ENCODE measurements at places on chromosomes 7 and 10.
A peak's percentile ranks its signal among the peaks of the same experiment; 100 is the strongest.

DNA sequence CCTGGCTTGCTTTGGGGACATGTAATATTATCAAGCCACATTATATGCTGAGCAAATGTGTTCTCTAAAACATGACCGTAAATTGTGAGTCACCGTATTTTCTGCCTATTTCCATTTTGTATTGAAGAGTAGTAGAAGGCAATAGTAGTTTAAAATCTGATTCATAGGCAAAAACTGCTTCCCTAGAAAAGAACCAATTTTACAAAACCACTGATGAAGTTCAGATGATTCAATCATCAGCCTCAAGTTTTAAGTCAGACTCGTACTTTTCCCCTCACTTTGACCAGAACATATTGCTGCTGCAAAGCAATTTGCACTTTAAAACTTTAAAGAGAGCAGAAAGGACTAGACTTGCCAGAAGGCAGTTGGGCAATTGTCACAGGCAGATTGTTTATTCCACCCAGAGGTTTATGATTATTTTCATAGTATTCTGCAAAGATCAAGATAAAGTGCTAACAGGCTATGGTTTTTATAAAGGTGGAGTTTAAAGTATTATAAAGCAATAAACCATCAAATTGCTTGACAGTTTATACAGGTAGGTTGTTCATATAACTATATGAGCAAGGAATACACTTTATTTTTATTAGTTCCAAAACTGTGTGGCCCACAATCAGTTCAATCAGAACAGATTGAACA is 168.2 kb downstream of the ETV1 start:
- DNase-seq, result no peak

GRCh38 chr10:44379907-44380306 is 5.0 kb downstream of the CXCL12 start:
- no peak for DNase-seq

GRCh38 chr10:119031496-119032059 is 2.1 kb downstream of the NANOS1 start:
- no peak for DNase-seq

DNA sequence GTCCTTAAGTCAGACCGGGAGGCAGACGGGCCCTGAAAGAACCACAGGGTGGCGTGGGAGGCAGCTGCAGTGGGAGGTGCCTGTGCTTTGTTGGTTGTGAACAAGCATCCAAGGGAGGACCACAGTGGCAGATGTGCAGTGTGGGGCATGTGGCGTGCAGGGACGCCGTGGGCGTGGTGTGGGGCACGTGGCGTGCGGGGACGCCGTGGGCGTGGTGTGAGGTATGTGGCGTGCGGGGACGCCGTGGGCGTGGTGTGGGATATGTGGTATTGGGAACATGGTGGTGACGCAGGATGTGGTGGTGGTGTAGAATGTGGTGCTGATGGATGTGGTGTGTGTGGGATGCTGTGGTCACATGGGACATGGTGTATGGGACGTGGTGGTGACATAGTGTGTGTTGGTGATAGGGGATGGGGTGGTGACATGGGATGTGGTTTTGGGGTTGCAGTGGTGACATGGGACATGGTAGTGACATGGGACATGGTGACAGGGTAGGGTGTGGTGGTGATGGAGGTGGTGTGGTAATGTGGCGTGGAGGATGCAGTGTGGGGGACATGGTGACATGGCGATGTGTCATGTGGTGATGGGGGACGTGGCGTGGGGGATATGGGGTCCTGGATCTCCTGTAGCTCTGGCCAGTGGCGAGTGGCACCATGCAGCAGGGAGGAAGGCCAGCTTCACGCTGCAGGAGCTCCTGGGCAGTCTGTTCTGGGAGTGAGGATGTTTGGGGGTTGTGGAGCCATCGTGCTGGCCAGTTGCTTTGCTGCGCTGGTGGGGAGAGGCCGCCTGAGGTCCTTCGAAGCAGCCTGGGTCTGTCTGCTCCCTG is 78.8 kb downstream of the INPP5A start:
- DNase-seq, result no peak

DNA sequence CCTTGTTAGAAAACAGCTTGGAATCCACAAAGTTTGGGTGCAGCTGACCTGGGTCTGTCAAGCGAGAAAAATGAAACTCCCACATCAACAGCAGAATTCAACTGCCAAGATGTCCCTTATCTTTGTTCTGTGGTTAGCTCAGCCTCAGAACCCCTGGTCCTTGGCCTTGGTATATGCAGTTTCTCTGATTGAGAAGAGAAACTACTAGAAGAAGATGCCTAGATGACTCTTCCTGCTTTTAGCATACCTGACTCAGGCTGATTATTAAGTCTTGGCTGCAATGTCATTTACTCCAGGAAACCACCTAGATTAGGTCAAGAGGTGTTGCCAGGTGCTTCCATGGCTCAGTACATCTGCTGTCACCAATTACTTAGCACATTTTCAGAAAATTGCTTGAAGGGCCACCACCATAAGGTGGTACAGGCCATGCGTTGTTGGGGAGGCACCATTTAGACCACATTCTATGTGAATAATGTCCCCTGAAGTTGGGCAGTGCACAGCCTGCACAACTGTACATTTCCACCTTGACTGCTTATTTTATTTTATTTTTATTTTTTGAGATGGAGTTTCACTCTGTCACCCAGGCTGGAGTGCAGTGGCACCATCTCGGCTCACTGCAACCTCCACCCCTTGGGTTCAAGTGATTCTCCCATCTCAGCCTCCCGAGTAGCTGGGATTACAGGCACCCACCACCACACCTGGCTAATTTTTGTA is 59.4 kb upstream of the ZNF438 start:
- no peak for DNase-seq

GRCh38 chr10:120783867-120784266 is 67.3 kb upstream of the WDR11 start:
- no peak for DNase-seq

DNA sequence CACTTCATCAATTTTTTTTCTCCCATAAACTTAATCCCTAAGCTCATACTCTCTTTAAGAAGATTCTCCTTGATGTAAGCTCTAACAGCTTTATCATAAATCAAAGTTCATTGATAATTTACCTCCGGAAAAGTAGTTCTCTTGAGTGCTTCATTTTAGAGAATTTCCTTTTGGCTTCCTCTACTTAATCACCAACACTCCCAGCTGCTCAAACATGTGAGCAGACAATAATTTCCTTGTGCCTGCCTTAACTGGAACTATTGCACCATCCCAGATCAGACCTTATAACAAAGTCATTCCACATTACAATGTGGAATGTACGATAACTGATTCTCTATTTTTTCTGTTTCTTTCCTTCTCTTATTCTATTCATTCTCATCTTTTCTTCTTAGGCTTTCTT is 5.9 kb downstream of the FEZF1 start:
- DNase-seq, result no peak

DNA sequence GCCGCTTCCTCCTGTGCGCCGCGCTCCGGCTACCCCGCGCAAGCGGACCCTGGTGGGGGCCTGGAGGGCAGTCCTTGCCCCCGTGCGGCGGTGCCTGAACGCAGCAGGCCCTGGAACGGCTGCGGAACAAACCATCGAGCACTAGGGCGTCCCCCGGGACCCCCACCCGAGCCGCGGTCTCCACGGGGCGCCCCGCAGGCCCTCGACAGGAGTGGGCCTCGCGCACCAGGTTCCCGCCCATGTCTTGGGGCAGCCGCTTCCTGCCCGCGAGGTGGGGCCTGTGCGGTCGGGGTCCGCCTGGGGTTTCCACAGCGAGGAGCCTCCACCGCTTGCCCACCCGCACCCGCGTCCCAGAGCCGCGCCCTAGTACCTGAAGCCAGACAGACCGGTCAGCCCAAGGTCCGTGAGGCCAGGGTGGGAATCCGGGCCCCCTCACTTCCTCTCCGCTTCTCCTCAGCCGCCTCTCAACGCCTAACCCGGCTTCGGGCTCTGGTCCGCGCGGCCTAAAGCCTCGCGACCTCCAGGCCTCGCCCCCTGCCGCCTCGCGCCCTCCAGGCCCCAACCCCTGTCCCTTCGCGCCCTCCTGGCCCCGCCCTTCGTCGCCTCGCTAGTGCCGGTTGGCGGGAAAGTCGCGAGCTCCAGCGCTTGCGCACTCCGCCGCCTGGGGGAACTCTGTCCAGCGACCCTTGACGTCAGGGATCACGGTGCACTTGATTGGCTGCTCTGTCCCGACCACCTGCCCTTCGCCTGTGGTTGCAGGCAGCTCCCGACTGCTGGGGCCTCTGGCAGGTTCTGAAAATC is 7.0 kb upstream of the GBX1 start:
- DNase-seq, result peak; percentile 75

- DNase-seq, result no peak
These were observed 79.0 kb downstream of the GRB10 start for GRCh38 chr7:50703654-50704053.
